ENCODE measurements at places on chromosomes 4 and X. TPM values are rescaled to one million over a fixed set of nuclear protein-coding genes. Genes with fewer than 3 reads are reported as not detected.

Gene AFM
- not detected for total RNA-seq

Gene PNMA5
- total RNA-seq: not detected

GRCh38 chr4:89805297-89805696, 31.7 kb downstream of the SNCA start:
- DNase-seq: no peak

- no peak for DNase-seq
Measured at GRCh38 chr4:3479358-3480101, 16.4 kb downstream of the DOK7 start.

DNA sequence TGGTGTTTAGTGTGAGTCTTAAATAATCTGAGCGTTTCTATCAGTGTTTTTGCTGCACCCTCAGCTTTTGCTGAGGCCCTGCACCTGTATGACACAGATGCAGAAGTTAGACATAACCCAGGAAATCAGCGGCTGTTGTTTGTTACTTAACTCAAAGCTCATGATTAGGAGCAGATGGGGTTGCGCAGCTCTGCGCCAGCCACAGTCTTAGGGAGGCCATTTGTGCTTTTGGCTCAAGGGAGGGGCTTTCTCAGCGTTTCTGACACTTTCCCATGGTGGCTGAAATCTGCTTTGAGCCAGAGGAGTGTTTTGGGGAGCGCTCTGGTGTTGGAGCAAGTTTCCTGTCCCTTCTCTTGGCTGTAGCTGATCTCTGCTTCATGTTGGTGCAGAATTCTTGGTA, 433.8 kb downstream of the NAF1 start:
- DNase-seq: no peak
